Activated CD4-positive, alpha-beta memory T cell treated with anti-CD3 and anti-CD28 coated beads for 36 hours (primary cell): ENCODE measurements at places on chromosomes 1 and 21. TPM values are rescaled to one million over a fixed set of nuclear protein-coding genes. Genes with fewer than 3 reads are reported as not detected.

GRCh38 chr1:37453647-37454046 is 20.7 kb upstream of the ZC3H12A start:
- no peak for DNase-seq

ENAH gene
- 0.80 TPM for total RNA-seq

GRCh38 chr1:81915937-81916336 is 115.2 kb downstream of the ADGRL2 start:
- DNase-seq: no peak

EPS15 gene
- total RNA-seq: 69.5 TPM

DNA sequence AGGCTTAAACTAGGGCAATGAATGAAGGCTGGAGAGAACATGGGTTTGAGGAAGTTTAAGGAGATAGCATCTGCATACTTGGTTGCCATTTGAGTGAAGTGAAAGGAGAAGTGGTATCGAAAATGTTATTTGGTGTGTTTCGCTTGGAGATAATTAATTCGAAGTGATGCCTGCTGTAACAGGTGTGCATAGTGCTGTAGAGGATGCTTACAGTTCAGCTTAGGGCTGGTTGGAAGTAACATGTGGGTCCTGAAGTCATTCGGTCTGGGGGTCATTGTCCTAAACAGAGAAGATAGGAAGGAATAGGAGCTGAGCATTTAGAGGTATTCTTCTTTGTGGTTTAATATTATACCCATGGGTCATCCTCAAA is 301 bp upstream of the NUDT17 start:
- no peak for DNase-seq

DNA sequence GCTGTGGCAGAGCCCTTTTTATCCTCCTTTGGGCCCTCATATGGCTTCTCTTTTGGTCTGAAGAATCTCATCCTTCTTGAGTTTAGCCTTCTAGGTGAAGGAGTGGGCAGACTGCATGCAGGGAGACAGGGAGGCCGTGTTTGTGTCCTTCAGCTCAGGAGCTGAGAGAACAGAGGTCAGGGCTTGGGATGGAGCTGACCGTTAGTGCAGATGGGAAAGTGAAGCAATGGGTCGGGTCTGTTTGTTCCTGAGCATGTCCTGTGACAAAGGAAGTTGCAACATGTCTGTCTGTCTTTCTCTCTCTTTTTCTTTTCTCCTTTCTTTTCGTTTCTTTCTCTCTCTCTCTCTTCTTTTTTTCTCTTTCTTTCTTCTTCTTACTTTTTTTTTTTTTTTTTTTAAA is 14.9 kb downstream of the MAPKAPK2 start:
- DNase-seq: no peak

CERS2 gene
- 160 TPM for total RNA-seq

S100A9 gene
- not detected for total RNA-seq

CRABP2 gene
- 2.3 TPM for total RNA-seq

GRCh38 chr1:19049798-19050197 is 93.3 kb upstream of the IFFO2 start:
- DNase-seq: no peak

KIAA0040 gene
- total RNA-seq: 34.5 TPM

DNA sequence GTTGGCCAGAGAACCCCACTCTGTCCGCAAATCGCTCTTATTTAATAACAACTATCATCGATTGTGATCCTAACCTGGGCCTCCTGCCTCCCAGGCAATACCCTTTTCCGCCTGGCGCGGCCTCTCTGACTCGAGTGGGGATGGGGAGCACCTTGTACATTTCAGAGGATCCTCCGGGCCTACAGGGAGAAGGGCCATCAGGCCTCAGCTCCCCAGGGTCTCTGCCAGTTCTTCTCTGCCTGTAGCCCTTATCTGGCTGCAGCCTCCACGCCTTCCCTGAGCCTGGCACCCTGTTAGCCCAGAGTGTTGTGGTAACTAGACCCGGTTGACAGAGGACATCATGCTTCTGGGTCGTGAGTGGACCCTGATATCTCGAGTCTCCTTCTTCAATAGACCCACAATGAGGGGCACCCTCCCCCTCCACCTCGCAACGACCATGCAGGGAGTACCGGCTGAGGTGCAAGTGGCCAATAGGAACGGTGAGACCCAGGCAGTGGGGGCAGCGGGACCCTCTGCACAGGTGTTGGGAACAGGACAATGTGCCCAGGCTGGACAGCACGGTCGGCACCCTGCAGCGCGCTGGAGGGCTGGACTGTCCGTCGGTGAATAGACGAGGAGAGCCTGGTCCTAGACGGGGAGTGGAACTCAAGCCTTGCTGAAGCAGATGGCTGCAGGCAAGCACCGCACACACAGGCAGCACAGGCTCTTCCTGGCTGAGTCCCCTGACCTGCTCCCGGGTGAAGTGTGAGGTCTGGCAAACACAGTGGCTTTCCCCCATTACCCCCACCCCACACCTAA is 7.1 kb upstream of the CRYBG2 start:
- DNase-seq: no peak

CTPS1 gene
- 78.0 TPM for total RNA-seq

HTR6 gene
- 0.19 TPM for total RNA-seq

TMCO4 gene
- total RNA-seq: 19.7 TPM

CELF3 gene
- not detected for total RNA-seq

RAP1GAP gene
- total RNA-seq: 1.1 TPM

- peak; percentile 66 for DNase-seq
Observed at GRCh38 chr1:66182551-66183178, 351.3 kb upstream of the SGIP1 start.

TMEM240 gene
- total RNA-seq: not detected

DNA sequence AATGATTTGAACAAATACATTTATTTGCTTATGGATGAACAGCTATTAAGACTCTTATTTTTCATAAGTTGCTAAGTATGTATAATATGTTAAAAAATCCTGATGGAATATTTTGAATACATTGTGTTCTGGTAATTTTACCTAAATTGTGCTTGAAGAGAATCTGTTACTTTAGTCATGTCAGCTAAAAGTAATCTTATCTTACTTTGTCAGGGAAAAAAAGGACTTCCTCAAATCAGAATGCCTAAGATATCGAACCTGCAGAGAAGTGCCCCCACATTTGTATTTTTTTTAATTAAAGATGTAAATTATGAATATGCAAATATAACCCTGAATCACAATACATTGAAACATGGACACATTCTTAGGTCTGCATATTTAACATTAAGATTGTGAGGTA is 1331.7 kb downstream of the MRPL39 start:
- DNase-seq: no peak

DNA sequence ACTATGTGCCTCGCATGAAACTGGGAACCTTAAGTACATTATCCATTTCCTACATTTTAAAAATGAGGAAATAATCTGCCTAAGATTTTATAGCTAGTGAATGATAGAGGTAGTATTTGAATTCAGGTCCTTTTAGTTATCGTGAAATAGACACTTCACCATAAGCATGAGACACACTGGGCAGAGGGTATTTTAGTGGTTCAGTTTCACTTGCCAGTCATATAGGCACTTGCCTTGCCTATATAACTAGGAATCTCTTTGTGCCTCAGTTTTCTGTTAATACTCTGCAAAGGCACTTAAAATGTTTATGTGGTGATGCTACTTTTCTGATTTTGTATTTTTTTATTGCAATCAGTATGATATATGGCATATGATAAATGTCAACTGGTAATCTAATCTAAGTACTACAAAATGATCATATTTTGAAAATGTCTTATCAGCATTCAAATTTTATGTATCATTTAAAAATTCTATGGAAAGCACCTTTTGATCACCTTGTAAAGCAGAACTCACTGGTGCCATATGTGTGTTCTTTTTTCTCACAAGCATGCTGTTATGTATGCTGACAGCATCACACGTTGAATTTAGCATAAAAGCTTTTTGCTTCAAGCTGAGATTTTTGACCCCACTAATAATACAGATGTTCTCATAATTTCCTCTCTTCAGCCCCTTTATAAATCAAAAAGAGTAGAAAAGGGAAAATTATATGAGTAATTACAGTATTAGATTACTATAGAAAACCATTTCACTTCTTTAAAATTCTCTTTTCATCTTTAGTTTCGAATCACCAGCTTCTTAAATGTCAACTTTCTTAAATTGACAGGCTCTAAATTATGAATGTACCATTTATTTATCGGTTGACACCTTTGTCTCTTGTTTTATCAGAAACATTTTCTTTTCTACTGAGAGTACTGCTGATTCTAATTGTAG is 52.6 kb downstream of the RPS6KC1 start:
- no peak for DNase-seq

- no peak for DNase-seq
Observed at GRCh38 chr1:201639826-201640225, 100.9 kb downstream of the NAV1 start.

DNA sequence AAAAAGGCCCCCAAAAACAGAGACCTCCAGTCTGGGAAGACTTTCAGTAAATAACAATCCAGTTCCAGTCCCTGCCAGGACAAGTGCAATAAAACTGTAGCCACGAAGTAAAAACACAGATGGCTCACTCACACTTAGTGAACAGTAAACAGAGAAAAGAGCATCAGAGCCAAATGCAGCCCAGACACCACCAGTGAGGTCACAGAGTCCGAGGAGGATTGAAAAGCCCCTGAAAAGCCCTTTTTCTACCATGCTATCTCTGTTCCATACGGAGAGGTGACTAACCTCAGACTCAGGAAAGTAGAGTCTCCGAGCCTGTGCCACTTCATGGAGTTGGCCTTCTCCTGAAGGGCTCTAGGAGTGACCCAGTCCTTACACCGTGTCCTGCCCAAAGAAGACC is 84.5 kb downstream of the COLGALT2 start:
- no peak for DNase-seq

DNA sequence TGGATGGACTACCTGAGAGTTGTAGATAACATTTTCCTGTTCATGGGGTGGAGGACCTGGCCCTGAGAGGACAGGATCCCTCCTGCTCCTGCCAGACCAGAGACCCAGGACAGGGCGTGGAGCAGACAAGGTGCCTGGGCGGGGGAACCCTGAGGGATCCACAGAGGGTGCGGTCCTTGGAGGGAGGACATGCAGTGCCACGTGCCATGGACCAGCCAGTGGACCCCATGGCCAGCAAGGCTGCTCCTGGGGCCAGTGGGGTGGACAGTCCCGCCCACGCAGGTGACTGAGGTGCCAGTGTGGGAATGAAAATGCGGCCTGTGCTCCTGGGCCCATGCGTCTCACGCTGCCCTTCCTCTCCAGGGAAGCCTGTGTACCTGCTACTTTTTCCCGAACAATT is 3.6 kb downstream of the RER1 start:
- DNase-seq: no peak

DNA sequence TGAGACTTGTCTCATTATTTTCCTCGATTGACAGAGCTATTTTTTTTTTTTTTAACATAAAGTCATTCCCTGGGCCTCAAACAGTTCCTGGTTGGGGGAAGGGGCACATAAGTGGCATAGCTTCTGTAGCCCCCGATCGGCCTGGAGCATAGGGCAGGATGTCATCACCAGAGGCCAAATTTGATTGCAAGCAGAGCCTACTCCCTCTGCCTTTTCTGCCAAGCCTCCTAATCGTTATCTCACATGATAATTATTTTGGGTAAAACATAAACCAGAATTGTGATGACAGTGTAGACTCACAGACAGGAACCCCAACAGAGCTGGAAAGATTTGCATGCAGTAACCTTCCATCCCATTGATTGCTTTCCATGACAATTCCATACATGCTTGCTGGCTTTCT is 404.8 kb downstream of the PCP4 start:
- no peak for DNase-seq

- no peak for DNase-seq
Observed at GRCh38 chr1:5868931-5869500, 123.2 kb downstream of the NPHP4 start.

GRCh38 chr1:71804140-71804539 is 478.2 kb downstream of the NEGR1 start:
- no peak for DNase-seq

GRCh38 chr1:77016386-77016985 is 149.2 kb downstream of the ST6GALNAC5 start:
- no peak for DNase-seq

THEM4 gene
- 24.9 TPM for total RNA-seq

DNA sequence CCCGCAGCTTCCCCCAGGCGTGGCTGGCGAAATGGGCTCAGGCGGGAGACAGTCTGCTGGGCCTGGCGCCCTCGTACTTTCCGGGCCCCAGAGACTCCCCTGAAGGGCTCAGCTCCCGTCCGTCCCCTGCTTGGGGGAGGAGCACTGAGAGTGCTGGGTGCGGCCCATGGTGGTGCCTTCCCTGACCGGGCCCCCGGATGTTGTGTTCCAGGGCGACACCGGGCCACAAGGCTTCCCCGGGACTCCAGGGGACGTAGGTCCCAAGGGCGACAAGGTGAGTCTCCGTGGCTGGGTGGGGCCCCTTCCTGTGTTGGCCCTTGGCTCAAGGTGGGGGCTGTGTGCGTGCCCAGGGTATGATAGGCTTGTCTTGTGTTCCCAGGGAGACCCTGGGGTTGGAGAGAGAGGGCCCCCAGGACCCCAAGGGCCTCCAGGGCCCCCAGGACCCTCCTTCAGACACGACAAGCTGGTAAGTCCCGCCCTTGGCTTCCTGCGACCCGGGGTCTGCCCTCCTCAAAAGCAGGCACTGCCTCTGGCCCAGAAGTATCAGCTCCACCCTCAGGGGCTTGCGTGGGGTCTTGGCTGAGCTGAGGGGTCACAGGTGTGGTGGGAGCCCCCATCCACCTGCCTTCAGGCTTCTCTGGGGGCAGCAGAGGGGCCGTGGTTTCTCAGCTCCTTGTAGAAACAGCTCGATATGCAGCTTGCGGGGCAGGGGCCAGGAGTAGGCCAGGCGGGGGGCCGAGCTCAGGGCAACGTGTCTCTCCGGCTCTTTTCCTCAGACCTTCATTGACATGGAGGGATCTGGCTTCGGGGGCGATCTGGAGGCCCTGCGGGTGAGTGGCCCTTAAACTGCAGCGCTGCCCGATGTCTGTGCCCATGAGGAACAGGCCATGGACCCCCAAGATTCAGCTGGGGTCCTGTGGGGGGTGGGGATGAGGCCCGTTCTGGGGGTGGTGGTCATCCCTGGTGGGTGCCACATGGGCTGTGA is 62.3 kb downstream of the SLC19A1 start:
- DNase-seq: no peak

GRCh38 chr1:154546264-154547063 is 12.0 kb downstream of the UBE2Q1 start:
- DNase-seq: peak; percentile 74

DNA sequence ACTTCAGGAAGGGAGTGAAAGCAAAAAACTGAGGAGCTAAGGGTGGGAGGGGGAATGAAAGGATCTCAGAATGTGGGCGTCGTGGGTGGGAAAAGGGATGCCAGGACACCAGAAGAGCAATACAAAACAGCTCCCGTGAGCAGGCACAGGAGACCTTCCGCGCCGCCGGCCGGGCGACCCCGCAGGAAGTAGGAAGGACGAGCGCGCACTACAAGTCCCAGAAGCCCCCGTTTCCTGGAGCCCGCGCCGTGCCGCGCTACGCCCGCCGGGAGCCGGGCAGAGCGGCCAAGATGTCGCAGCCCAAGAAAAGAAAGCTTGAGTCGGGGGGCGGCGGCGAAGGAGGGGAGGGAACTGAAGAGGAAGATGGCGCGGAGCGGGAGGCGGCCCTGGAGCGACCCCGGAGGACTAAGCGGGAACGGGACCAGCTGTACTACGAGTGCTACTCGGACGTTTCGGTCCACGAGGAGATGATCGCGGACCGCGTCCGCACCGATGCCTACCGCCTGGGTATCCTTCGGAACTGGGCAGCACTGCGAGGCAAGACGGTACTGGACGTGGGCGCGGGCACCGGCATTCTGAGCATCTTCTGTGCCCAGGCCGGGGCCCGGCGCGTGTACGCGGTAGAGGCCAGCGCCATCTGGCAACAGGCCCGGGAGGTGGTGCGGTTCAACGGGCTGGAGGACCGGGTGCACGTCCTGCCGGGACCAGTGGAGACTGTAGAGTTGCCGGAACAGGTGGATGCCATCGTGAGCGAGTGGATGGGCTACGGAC is at the start of gene PRMT6:
Gene PRMT6 (plus strand): TSS at position 249 of the 771 bp plus-strand sequence. CDS start 42 bp downstream, at position 291.
- peak; percentile 86 for DNase-seq

FCAMR gene
- not detected for total RNA-seq

GRCh38 chr1:156677616-156678596 is 699 bp upstream of the NES start:
- DNase-seq: peak; percentile 44

ILDR2 gene
- 12.5 TPM for total RNA-seq
